ENCODE measurements at places on chromosomes 11 and 22.
A peak's percentile ranks its signal among the peaks of the same experiment; 100 is the strongest.

DNA sequence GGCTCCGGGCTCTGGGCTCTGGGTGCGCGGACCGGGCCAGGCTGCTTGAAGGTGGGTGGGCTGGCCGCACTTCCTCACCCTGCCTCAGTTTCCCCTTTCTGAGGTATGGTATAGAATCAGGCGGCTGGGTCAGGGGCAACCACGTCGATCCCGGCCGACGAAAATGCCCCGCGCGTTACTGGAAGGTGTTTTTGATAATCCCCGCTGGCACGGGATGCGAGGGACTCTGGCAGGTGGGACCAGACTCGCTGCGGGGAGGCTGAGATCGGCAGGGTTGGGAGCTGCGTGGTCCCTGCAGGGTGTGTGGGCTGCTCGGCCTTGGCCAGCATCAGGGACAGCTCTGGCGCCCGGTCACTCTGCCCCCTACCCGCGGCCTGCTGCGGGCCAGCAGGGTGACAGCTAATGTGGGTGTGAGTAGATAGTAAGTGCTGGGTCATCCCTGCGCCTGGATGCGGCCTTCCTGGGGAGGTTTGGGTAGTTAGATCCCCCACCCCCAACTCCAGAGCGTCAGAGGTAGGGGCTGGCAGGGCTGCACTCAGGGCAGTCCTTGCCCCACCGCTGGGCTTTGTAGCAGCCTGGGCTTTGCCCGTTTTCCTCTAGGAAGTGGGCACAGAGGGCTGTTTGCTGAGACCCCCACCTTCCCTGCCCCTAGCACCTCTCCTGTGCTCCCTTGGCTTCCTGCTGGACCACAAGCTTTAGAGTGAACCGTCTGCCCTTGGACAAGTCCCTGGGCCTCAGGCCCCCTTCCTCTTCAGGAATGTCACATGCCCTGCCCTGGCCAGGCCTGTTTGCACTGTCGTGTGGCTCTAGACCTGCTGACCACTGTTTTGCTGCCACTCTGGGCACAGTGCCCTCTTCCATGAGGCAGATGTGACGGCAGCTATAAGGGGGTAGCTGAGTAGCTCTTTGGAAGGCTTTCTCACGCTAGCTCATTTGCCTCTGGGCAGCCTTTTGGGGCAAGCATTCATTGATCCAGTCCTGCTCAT lies 579 bp downstream of the TANGO2 start:
- DNase-seq, result peak; percentile 73

DNA sequence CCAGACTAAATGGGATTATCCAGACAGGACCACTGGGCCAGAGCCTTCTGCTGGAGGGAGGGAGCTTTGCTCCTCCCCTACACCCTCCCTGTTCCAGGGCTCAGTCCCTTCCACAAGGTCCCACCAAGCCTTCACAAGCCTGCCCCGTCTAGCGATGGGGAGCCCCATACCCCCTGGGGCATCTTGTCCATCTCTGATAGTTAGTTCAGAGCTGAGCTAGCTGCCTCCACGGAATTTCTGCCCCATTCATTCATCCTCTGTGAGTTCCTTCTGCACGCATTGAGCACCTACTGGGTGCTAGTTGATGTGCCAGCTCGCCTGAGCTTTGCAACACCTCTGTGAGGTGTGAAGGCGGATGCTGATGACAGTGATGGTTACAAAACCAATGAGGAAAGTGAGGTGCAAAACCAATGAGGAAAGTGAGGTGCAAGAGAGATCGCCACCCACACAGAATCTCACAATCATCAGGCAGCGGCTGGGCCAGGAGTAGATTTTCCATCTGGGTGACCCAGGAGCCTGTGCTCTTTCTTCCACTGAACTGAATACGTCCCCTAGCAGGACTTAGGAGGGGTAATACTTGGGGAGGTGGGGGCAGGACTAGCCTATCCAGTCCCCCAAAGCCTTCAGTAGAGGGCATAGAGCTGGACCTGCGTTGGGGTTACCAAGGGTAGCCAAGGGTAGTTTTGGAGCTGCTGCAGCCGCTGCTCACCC lies 21.5 kb upstream of the CBX7 start:
- DNase-seq, result no peak

GRCh38 chr11:16975906-16976305 lies 38.3 kb downstream of the PLEKHA7 start:
- no peak for DNase-seq

DNA sequence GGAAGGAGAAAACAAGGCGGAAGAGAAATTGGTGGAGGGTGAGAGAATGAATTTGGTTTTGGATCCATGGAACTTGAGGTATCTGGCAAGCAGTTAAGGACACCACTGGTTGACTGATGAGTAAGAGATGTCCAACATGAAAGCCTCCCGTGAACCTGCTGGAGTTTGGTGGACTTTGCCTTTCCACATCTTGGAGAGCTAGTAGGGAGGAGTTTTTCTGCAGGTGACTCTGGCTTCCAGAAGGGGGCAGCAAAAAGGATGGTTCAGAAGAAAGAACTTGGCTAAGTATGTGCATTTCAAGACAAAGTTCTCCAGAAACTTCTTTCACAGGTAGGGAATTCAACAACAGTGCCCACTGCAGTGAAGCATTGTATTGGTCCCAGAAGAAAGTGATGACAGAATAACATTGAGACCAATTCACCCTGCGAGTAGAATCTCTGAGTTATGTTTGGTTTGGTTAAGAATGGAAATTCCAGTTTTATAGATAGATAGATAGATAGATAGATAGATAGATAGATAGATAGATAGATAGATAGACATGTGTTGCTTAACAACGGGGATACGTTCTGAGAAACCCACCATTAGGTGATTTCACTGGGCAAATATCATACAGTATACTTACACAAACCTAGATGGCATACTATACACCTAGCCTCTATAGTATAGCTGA lies 28.5 kb downstream of the DCDC1 start:
- DNase-seq, result peak; percentile 70

DNA sequence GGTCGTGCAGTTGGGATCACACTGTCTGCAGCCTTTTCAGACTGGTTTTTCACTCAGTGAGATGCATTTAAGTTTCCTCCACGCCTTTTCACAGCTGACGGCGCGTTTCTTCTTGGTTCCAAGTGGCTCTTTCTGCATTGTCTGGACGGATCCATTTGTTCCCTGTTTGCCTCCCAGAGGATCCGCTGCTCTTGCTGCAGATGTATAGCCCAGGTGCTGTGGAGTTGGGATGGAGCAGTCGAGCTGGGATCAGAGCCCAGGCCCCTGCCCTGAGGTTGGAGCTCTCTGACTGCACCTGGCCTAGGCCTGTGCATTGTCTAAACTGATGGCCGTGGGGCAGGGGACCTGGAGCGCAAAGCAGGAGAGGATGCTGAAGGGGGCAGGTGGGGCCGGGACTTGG lies 51.6 kb downstream of the PARVB start:
- no peak for DNase-seq

DNA sequence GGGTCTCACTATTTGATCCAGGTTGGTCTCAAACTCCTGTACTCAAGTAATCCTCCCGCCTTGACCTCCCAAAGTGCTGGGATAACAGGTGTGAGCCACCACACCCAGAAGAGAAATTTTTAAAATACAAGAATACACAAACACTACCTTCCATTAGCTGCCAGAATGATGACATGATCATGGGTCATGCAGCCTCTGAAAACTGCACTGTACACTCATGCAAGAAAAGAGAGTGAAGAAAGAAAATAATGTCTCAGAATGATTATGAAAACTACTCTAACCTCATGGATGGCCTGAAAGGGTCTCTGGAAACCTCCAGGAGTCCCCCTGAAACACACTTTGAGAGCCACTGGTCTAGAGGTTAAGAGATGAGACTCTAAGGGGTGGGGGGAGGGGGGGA lies 18.8 kb downstream of the VPS37C start:
- no peak for DNase-seq

DNA sequence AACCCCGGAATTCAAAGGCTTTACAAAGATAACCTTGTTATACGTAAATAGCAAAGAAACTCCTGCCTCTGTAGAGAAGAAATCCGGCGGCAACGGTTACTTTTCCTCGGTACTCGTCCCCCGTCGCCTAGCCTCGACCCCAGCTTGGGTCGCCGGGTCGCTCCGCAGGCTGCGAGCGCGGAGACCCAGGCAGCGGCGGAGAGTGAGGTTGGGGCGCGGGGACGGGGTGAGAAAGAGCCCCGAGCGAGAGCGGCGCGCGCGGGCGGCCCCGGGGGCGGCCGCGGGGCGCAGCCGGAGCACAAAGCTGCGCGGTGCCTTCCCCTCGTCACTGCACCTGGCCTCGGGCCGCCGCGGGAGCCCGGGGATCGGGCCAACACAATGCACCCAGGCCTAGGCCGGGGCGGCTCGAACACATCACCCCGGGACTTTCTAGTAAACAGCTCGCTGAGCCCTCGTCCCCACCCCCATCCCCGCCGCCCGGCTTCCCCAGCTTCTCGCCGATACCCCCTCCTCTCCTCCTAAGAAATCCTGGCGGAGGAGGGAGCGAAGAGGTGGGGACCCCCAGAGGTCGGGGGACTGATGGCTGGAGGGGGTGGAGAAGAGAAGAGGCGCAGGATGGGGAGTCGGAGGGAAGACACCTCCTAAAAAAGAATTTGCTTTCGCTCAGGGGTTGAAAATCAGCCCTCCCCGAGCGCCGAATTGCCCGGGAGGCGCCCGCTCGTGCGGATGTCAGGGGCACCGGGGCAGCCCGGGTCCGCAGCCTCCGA lies 845 bp downstream of the MPPED2 start:
- DNase-seq, result no peak

GRCh38 chr11:15222777-15223176 lies 108.1 kb downstream of the INSC start:
- no peak for DNase-seq

GRCh38 chr11:60168306-60168705 lies 14.6 kb downstream of the MS4A6A start:
- no peak for DNase-seq

- DNase-seq, result no peak
These were observed 17.0 kb downstream of the SLC43A1 start for GRCh38 chr11:57498540-57498939.

- no peak for DNase-seq
These were observed 399.1 kb downstream of the SOX6 start for GRCh38 chr11:15957234-15957633.

DNA sequence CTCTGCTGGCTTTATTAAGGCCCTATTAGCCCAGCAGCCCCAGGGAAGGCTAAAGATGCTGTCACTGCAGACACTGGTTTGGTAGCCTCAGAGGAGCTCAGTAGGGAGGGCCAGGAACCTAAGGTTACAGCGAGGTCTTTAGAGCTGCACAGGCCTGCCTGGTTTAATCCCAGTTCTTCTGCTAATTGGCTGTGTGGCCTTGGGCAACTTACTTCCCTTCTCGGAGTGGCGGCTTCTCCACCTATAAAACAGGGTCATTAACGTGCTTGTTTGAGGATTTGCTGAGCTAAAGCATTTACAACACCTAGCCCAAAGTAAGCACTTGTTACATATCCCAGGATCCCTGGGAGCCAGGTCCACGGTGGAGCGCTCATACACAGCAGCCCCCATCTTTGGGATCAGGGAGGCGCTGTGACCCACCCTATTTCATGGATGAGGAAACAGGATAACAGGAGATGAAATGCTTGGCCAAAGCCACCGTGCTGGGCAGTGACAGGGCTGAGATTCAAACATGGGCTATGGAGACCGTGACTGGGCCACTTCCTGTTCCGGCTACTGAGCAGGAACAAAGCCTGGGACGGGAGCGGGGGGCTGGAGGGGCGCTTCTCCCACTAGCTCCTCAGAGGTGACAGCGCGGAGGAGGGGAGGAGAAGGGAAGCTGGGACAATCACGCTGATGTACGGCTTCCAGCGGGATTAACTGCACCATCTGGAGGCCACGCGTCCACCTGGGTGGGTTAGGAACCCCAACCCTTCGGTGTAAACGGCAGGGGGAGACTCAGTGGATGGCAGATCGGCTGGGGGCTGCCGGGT lies 61.5 kb downstream of the IGLL1 start:
- DNase-seq, result peak; percentile 55

DNA sequence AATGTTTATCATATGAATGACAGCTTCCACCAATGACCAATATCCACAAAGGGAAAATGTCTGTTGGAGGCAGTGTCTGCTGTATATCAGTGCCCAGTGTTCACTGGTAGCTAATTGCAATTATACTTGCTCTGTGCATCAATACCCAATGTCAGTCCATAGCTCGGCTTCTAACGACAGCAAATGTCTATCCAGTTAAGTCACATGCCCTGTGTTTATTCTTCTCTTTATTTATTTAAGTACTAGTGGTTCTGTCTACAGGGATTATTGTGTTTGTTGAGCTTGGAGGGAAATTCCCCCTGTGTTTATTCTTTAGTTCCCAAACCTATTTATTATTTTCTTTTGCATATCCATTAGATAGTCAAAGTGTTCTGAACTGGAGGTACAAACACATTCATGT lies 18.6 kb downstream of the TSKU start:
- no peak for DNase-seq

DNA sequence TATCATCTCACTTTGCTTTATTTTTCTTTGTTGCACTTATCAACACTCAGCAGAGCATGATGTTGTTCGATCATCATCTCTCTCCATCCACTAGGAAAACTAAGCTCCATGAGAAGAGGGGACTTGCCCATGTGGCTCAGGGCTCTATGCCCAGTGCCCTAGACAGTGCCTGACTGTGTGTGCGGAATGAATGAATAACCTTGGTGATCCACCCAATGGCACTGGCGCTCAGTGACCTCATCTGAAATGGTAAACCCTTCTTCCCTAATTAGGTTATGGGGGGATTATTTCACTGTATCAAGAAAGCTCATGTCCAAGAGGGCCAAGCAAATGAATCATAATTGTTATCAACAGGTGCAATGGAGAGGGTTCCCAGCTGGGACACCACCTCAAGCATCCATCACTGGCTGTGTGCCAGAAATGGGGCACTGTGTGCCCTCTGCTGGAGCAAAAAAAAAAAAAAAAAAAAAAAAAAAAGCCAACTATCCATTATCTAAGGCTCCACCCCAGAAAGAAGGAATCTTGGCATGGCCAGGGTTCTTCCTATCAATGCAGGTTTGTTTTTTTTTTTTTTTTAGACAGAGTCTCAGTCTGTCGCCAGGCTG lies 172.6 kb downstream of the LARGE1 start:
- DNase-seq, result peak; percentile 40

- no peak for DNase-seq
These were observed 141.3 kb downstream of the NAV2 start for GRCh38 chr11:19853920-19854319.

DNA sequence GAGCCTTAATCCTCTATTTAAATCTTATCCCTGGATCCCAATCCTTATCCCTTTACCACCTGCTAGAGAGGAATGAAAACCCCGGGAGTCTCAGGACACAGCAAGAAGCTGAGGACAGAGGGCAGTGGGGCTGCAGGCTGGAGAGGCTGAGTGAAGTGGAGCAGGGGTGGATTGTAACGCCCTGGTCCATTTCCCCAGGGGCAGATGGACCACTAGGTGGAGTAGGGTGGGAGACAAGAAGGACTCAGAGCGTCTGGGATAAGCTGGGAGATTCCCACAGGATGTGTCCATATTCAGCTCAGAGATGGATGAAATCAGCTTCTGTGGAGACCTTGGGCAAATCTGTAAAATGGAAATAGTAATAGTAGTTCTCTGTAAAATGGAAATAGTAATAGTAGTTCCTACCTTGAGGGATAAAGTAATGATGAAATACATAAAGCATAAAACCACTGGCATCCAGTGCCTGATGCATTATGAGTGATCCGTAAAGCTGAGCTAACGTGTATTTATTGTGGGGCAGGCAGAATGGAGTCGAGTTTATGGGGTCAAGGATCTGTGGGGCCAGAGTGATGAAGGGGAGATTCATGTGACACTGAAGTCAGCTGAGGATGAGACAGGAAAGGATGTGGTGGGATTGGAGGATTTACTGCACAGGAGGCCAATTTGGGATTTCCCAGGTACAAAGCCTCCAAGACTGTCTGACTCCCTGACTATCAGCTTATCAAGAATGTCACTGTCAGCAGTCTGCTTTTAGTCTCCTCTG lies 1.9 kb upstream of the ROBO4 start:
- no peak for DNase-seq

- DNase-seq, result no peak
These were observed 106.9 kb downstream of the TBC1D22A start for GRCh38 chr22:46869329-46869728.

All from HT-29 (cell line).